Ureter (tissue), 1 donor: ENCODE measurements at places on chromosomes 5 and 9. TPM values are rescaled to one million over a fixed set of nuclear protein-coding genes. Genes with fewer than 3 reads are reported as not detected.
A peak's percentile ranks its signal among the peaks of the same experiment; 100 is the strongest.

DNA sequence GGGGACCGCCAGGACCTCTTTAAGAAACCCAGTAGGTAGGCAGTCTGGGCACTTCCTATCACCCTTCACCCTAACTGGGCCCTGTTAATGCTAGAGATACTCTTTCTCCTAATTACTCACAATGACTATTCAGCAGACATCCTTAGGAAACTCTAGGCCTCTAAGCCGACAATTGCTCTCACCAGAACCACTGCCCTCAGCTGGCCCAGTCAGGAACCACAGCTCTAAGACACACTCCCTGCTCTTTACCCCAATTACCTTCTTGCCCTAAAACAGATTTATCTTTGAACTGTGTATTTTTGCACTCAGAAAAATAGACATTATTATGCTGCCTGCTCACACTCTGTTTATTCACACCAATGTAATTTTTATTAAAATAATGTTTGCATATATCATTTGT, 432.6 kb upstream of the SLC30A5 start:
- no peak for DNase-seq

DNA sequence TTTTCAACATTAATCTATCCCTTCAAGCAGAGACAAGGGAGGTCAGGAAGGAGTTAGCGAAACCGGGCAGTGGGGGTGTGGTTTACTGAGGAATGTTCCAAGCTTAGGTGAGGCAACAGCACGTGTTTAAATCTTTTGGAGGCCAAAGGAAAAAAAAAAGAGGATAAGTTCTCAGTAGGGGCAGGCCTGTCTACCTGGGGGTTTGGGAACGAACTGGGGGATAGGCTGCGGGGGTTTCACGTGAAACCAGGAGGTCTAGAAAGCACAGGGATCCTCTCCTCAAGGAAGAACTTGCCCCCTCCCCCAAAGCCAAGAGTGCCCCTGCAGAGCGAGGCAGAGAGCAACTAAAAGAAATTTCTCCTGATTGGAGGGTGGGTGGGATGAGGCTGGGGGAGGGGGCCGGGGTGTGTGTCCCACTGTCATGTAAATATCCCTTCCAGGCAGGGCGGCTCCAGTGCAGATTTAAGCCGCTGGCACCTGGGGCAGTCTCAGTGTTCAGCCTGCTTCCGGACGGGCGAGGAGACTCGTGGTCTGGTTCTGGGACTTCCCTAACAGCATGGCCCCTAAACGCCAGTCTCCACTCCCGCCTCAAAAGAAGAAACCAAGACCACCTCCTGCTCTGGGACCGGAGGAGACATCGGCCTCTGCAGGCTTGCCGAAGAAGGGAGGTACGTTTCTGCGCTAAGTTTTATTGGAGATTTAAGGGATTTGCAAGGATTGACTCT, 5.5 kb upstream of the SET start:
- DNase-seq, result peak; percentile 82

- no peak for DNase-seq
Measured at GRCh38 chr9:71326360-71326759, 204.9 kb upstream of the TRPM3 start.

GRCh38 chr5:128527077-128527476, 11.0 kb downstream of the FBN2 start:
- no peak for DNase-seq

The UBE2D2 gene
- 180 TPM for total RNA-seq

The C9orf50 gene
- not detected for total RNA-seq
